D341Med (cell line): ENCODE measurements at places on chromosomes 16 and 17.

DNA sequence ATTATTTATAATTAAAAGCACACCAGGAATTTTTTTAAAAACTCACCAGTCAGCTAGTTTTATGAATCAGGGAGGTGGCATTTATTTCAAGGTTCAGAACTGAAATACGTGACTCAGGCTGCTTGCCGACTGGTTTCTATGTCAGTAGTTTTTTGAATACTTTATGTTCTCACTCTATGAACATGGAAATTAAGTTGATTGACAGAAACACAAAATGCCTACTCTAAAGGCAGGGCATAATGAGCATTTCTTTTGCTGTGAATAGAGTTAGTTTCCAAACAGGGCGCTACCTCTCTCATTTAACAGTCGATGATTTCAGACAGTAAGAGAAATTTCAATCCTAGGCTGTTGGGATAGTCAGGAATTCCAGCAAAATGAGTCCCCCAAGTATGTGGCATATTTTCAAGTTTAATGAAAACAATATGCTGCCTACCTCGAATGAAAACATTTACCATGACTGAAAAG is 6.7 kb downstream of the HS3ST3B1 start:
- DNase-seq, result no peak

- DNase-seq, result peak; percentile 92
Observed at GRCh38 chr17:73770115-73770848, 126.0 kb upstream of the SDK2 start.

- DNase-seq, result no peak
Observed at GRCh38 chr16:75556431-75556950, 439 bp upstream of the TMEM231 start.

DNA sequence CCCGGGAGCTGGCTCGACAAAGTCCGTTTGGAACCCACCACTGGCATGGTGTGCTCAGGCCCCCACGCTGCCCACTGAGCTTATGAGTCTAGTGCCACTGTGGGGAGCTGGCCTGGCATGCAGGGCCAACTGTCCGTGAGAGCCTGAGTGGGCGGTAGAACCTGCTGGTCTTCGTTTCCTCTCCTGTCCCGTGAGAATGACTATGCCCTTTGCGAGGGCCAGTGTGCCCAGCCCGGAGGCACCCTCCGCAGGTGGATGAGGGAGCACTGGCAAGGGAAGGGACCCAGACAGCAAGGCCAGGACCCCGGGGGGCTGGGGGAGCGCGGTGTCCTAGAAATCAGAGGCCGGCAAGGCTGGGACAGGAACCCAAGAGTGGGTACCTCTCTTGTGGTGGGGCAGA is 3.2 kb downstream of the BAIAP3 start:
- no peak for DNase-seq
